Fibroblast of skin of left quadriceps (primary cell): ENCODE measurements at places on chromosomes 12 and 14.

DNA sequence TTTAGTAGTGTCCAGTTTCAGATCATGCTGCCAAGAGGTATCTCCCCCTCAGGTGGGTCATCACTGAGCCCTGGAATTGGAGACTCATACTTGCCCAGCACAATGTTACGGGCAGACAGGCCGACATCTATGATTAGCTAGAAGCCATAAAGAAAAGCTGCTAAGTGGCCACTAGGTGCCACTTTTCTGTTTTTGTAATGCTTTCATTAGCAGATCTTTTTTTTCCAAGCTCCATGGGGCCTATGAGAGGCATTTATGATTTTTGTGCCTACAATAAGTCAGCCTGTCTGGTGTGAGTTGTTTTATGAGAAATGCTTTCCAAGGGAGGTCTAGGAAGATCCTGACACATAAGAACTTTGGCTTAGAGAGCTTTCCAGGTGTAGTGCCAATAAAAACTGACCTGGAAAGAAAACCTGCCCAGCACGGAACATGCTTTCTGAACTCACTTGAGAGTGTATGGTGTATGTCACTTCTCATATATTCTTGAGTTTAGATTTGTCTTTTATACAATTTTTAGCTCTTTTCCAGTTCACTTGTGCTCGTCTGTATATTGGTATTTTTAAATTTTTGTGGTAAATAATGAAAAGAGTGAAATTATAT is 21.8 kb upstream of the SMCO2 start:
- peak; percentile 56 for DNase-seq

- DNase-seq, result no peak
These were observed 86.3 kb upstream of the TBX3 start for GRCh38 chr12:114770323-114770722.

DNA sequence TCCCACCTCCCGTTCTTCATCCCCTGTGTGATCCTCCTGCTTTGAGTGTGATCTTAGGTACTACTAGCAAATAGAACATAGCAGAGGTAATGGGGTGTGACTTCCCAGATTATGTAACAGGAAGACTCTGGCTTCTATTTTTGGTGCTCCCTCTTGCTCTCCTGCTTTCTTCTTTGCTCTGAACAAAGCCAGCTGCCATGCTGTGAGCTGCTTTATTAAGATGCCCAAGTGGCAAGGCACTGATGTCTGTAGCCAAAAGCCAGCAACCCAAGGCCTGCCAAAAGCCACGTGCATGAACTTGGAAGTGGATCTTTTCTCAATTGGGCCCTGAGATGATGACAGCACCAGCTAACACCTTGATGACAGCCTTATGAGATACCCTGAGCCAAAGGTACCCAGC is 5.8 kb upstream of the MFAP5 start:
- no peak for DNase-seq

- DNase-seq, result no peak
These were observed 269.2 kb downstream of the ALG10 start for GRCh38 chr12:34291426-34291901.

DNA sequence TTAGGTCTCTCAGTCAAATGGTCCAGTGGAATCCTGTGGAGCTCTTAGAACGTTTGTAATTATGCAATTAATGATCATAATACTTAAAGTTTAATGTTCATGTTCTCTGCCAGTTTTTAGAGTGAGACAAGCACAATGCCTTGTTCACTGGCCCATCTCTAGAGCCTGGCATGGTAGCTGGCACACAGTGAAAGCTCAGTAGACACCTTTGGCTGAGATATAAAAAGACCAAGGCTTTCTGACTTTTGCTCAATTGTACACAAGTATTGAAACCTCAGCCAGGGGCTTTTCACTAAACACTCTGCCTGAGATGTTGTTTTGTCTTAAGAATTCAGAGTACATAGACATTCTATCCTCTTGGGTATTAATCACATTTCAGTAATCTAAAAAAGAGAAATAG is 241.8 kb upstream of the ATP2B1 start:
- DNase-seq, result no peak

GRCh38 chr12:117331691-117332090 is 29.7 kb downstream of the NOS1 start:
- no peak for DNase-seq
